ENCODE measurements at places on chromosomes 16 and 17. TPM values are rescaled to one million over a fixed set of nuclear protein-coding genes. Genes with fewer than 3 reads are reported as not detected.

The GDPD1 gene
- 3.5 TPM for total RNA-seq

The TRIM65 gene
- 40.2 TPM for total RNA-seq

The NPW gene
- not detected for total RNA-seq

The CIBAR2 gene
- not detected for total RNA-seq

The TEX14 gene
- total RNA-seq = not detected

- no peaks in the 10 kb centered on the region for H3K27me3 ChIP-seq
- no peak for DNase-seq
- no peak overlapping the region for H3K4me3 ChIP-seq
Measured at GRCh38 chr16:25083701-25084100, 27.8 kb upstream of the LCMT1 start.

DNA sequence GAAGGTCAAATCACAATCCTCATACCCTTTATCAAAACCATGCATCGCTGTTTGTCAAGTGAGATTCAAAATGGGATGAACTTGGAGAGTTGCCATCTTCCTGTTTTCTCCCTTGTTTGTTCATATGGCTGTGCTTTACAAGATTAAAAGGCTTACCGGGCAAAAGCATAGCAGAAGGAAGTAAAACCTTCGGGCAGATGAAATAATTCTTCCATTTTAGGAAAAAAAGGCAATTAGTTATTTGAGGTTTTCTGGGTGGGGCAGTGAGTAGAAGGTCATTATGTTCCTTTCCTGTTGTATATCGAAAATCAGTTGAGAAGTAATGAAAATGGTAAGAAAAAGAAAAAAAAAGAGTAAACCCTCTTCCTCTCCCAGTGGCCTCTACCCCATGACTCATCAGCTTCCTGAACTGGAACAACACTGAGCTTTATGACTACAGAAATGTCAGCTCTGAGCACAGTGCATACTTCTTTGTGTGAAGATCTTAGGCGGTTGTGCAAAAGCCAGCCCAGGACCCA lies 369.2 kb downstream of the CDH13 start:
- H3K4me3 ChIP-seq = no peak overlapping the region
- H3K36me3 ChIP-seq = no peaks in the 10 kb centered on the region
- peak; percentile 16 for DNase-seq
- no peak overlapping the region for H3K27ac ChIP-seq
- H3K4me1 ChIP-seq = peaks cover 15% of the 10 kb centered on the region

GRCh38 chr17:36501963-36502362 lies 15.5 kb downstream of the ZNHIT3 start:
- peaks cover 84% of the 10 kb centered on the region for H3K36me3 ChIP-seq
- H3K27ac ChIP-seq = no peak overlapping the region
- H3K4me1 ChIP-seq = no peaks in the 10 kb centered on the region
- DNase-seq = no peak
- no peak overlapping the region for H3K4me3 ChIP-seq

GRCh38 chr16:59046335-59046734 lies 312.2 kb upstream of the GOT2 start:
- H3K4me1 ChIP-seq = no peaks in the 10 kb centered on the region
- no peak overlapping the region for H3K4me3 ChIP-seq
- H3K27me3 ChIP-seq = no peaks in the 10 kb centered on the region
- no peak for DNase-seq

GRCh38 chr16:17766012-17766411 lies 295.3 kb upstream of the XYLT1 start:
- H3K27ac ChIP-seq = no peak overlapping the region
- H3K4me1 ChIP-seq = no peaks in the 10 kb centered on the region
- no peaks in the 10 kb centered on the region for H3K36me3 ChIP-seq
- no peak overlapping the region for H3K4me3 ChIP-seq
- no peak for DNase-seq

GRCh38 chr17:30221346-30221745 lies 14.2 kb downstream of the SLC6A4 start:
- no peak overlapping the region for H3K27ac ChIP-seq
- no peaks in the 10 kb centered on the region for H3K27me3 ChIP-seq
- H3K4me3 ChIP-seq = no peak overlapping the region
- H3K36me3 ChIP-seq = no peaks in the 10 kb centered on the region
